ENCODE measurements at places on chromosomes 3 and 15. TPM values are rescaled to one million over a fixed set of nuclear protein-coding genes. Genes with fewer than 3 reads are reported as not detected.

The SPATA12 gene
- total RNA-seq: not detected

The MESP1 gene
- total RNA-seq: 1.4 TPM

The NR2E3 gene
- not detected for total RNA-seq

The CELF6 gene
- total RNA-seq: 0.91 TPM

The CD200R1L gene
- not detected for total RNA-seq

The CNBP gene
- 308 TPM for total RNA-seq

The VGLL3 gene
- not detected for total RNA-seq

The IL17RB gene
- 5.2 TPM for total RNA-seq

The TRIM42 gene
- not detected for total RNA-seq

The DUOXA1 gene
- not detected for total RNA-seq

The STARD5 gene
- 7.9 TPM for total RNA-seq

The WNT5A gene
- not detected for total RNA-seq

The ATR gene
- 28.6 TPM for total RNA-seq

The PLSCR2 gene
- total RNA-seq: not detected

The RBP2 gene
- not detected for total RNA-seq

The SLC51B gene
- not detected for total RNA-seq

The TYRO3 gene
- 1.9 TPM for total RNA-seq

The DNAH12 gene
- 0.08 TPM for total RNA-seq

The CCR1 gene
- 2.0 TPM for total RNA-seq

The SQOR gene
- 84.2 TPM for total RNA-seq

The FBXO40 gene
- not detected for total RNA-seq

The CLDN16 gene
- not detected for total RNA-seq

The RTP3 gene
- total RNA-seq: not detected

The SPINT1 gene
- 6.8 TPM for total RNA-seq

The ERC2 gene
- not detected for total RNA-seq

The ITIH3 gene
- not detected for total RNA-seq

The IL17RD gene
- not detected for total RNA-seq

The CRELD1 gene
- total RNA-seq: 15.2 TPM

The PEX5L gene
- total RNA-seq: not detected

The CRABP1 gene
- total RNA-seq: not detected

The DNASE1L3 gene
- total RNA-seq: not detected

The MST1R gene
- 3.0 TPM for total RNA-seq

The MAGEL2 gene
- total RNA-seq: not detected

The TRH gene
- total RNA-seq: not detected

The ZNF620 gene
- total RNA-seq: 3.7 TPM

The CIP2A gene
- 41.4 TPM for total RNA-seq

The THUMPD3 gene
- 46.9 TPM for total RNA-seq

The CFAP100 gene
- total RNA-seq: not detected

The C3orf22 gene
- not detected for total RNA-seq

The PRTG gene
- not detected for total RNA-seq

The KBTBD12 gene
- total RNA-seq: not detected

The ADAMTS9 gene
- not detected for total RNA-seq

The DUOXA2 gene
- total RNA-seq: not detected

The GOLGA8O gene
- 1.0 TPM for total RNA-seq

The COMMD4 gene
- 88.9 TPM for total RNA-seq

The TMEM212 gene
- total RNA-seq: not detected

The C2CD4B gene
- not detected for total RNA-seq

The CHRNA7 gene
- not detected for total RNA-seq

The SCG5 gene
- total RNA-seq: 2.5 TPM

The AADAC gene
- not detected for total RNA-seq

Measured in activated naive CD4-positive, alpha-beta T cell treated with anti-CD3 and anti-CD28 coated beads, Interleukin-2, amount 10 ng/mL, durations not matched to agents 5 hours and 36 hours (primary cell).